Cardiac muscle cell (in vitro differentiated cells and primary cell): ENCODE measurements at places on chromosomes 6 and 20.
A peak's percentile ranks its signal among the peaks of the same experiment; 100 is the strongest.

DNA sequence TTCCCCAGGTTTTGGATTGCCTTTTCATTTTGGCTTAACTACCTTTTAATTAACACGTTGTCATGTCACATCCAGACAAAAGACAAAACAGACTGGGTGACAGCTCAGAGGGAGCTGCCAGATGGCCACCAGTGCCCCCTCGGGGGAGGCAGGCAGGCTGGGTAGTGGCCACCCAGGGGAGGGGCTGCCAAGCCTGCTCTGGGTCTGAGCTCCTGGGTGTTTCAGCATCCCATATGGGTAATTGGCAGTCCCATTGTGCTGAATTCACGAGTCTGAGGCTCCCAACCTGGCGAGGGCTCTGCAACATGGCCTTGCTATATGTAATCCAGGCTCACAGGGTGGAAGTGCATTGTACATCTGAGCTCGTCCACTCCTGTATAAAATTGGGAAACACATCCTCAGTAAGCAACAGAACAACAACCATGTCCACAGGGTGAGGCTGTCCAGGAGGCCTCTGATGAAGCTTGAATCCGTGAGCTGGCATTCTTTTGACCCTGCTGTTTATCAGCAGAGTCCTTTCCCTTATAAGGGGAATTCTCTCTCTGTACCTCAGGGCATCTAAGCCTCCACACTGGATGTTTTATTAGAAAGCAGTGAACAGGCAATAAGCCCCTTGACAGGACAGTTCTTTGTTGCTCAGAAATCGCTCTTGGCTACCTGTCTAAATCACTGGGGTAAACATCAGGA, 111.7 kb upstream of the SLC22A23 start:
- DNase-seq: peak; percentile 41

DNA sequence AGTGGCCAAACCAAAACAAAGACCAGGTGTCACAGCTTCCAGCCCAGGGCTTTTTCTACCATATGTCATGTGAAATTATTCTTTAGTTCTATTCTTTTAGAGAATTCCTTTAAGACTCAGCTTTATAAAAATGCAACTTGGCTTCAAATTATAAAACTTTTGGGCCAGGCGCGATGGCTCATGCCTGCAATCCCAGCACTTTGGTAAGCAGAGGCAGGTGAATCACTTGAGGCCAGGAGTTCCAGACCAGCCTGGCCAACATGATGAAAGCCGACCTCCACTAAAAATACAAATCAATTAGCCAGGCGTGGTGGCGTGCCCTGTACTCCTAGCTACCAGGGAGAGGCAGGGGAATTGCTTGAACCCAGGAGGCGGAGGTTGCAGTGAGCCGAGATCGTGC, 210.3 kb upstream of the ARG1 start:
- no peak for DNase-seq

DNA sequence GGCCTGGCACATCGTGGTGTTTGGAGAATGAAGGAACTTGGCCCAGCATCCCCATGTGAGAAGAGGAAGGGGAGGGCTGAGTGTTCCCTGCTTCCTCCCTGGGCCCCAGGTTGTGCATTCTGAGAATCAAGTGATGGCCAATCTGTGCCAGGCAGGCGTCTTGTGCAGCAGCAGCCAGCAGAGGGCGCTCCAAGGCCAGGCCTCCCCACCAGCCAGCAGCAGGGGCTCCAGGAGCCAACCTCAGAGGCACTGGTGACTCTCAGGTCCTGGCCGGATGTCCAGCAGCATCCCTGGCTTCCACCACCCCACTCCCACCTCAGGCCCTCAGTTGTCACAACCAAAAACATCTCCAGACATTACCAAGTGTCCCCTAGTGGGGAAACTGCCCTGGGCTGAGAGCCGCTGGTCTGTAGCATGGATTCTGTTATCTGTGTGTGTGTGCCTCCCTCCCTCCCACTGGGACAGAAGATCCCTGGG, 192.0 kb downstream of the PREX1 start:
- DNase-seq: peak; percentile 68

DNA sequence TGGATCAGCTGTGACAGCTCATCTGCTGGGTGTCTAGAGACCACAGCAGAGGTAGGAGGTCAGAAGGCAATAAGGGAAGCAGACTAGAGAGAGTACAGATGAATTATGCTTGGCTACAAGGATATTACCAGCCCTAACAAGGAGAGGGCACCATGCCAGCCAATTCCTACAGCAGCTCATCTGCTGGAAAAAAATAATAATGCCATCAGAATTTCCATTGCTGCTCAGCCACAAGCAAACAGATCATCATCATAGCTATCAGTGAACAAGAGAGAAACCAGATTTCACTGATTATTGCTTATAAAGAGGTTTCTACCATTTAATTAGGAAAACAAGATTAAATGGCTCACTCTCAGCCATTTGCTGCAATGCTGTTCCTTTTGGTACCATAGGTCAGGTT, 66.5 kb downstream of the PSMG4 start:
- DNase-seq: peak; percentile 67

DNA sequence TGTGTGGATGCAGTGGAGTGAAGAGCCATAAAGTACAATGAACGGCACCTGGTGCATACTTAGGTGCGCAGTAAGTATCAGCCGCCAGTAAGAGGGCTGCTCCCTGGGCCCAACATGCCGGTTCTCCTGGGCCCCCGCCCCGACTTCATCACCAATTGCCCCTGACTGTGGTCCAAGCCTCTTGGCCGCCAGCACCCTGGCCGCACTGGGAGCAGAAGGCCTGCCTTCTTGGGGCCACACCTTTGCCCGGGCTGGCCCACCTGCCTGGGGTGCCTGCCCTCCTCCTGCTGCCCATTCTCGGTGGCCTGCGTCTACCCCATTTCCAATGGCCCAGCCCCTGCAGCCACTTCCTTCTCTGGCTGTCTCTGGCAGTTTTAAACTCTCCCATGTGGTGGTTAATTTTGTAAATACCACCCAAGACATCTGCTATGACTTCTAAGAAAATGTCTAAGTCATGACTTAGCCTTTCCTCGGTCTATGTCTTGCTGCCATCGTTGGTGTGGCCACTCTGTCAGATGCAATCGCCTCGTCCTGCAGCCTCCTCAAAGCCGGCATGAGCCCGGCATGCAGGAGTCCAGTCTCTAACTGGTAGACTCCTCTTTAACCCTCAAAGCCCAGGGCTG, 36.8 kb downstream of the PMEPA1 start:
- DNase-seq: no peak

- peak; percentile 70 for DNase-seq
These were observed 56.3 kb upstream of the TULP1 start for GRCh38 chr6:35569011-35569461.

- peak; percentile 60 for DNase-seq
These were observed 12.1 kb downstream of the FOXS1 start for GRCh38 chr20:31833130-31833930.

DNA sequence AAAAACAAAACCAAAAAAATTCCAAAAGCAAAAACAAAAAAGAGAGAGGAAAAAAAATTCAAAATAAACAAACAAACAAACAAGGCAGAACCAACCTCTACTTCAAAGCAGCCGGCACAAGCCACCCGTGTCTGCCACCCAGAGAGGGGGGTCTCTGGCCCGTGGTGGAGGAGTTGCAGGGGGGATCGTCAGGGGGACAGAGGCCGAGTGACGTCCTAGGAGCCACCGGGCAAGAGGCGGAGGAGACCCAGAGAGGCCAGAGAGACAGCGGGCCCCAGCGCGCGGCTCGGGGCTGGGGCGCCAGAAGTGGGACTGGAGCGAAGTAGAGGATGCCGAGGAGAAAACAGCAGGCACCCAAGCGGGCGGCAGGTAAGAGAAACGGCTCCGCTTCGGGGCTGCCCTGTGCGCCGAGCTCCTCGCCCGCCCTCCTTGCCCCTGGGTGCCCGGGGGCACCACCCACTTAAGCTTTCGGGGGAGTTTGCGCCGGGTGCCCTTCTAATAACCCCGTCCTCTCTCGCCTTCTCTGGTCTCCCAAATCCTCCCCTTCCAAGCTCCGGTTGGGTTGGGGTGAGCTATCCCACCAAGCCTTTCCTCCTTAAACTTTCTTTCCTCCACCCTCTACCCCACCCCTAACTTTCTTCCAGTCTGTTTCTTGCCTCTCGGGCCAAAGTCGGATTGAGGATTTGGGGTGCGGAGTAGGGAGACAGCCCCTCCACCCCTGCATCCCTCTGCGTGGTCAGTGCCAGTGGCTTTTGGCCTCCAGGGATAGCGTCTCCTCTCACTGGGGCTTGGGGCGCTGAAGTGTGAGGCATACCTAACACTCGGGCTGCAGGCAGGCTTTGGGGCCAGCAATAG, 1.0 kb downstream of the TSHZ2 start:
- peak; percentile 69 for DNase-seq
